ENCODE measurements at places on chromosomes 5 and 9.

- DNase-seq: no peak
Measured at GRCh38 chr9:92726971-92727715, 37.5 kb downstream of the BICD2 start.

DNA sequence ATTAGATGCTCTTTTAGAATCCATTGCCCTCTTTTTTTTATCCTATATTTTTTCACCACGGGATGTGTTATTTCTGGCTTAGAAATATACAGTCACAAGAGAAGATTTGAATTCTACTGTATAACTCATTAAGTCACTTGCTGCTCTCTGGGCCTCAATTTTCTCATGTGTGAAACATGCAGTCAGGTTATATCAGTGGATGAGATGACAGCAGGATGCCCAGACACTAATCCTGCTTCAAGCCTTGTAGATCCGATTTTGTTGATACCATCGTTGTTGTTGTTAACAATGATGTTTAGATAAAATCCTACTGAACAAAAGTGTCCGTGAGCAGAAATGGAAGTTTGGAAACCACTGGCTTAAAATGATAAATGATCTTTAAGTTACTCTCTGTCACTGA lies 421.9 kb upstream of the DMAC1 start:
- DNase-seq: no peak

DNA sequence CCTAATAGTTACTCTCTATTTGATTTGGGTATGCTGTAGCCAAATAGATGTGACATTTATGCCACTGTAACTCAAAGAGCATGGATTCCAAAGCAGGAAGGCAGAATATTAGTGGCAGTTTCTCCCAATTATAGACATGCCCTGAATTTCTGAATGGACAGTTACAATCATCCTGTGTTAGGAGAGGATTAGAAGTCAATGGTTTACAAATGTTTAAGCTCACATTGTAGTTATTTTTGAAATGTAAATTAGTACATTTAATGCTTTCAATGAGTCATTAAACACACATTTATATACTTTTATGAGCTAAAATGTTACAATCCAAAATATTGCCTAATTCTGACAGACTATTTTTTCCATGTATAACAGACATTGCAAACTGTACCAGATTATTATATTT lies 62.3 kb upstream of the CDH18 start:
- no peak for DNase-seq

DNA sequence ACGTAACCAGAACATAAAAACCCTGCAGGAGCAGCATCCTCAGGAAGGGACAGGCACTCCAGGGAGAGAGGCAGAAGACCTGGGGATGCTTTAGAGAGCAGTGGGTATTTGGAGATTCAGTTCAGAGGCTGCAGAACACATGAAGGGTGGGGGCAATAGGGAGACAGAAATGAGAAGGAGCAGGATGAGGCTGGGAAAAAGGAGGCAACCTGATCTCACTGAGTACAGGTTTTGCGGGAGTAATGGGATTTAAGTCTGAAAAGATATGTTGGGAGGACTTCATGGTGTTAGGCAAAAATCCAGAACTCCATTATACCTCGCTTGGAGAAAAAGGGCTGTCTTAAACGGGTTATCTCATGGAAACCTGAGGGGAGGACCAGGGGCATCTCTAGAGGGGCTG lies 41.3 kb upstream of the GARNL3 start:
- no peak for DNase-seq

DNA sequence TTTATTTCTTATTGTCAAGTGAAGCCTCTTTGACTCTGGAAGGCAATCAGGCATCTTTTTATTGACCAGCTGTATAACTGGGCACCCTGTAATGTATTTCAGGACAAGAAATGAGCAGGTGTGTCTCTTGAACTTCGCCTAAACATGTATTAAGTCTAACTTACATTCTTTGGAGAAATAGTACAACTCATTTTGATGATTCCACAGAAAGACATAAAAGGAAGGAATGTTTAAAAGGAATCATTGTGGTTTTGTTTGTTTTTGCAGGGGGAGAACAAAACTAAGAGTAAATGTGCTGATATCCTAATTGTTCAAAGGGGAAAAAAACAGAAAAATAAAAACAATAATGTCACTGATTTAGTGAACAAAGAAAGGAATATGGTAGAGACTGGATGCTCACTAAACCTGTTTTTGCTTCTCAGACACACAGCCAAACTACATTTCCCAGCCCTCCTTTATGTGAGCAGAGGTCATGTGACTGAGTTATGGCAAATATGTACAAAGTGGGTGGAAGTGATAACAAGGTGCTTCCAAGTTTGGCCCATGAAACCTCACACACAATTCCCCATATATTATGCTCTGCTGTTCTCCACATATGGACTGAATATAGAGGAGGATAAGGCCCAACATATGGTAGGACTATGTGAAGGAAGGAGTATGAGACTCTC lies 150.6 kb upstream of the ACOT12 start:
- no peak for DNase-seq

DNA sequence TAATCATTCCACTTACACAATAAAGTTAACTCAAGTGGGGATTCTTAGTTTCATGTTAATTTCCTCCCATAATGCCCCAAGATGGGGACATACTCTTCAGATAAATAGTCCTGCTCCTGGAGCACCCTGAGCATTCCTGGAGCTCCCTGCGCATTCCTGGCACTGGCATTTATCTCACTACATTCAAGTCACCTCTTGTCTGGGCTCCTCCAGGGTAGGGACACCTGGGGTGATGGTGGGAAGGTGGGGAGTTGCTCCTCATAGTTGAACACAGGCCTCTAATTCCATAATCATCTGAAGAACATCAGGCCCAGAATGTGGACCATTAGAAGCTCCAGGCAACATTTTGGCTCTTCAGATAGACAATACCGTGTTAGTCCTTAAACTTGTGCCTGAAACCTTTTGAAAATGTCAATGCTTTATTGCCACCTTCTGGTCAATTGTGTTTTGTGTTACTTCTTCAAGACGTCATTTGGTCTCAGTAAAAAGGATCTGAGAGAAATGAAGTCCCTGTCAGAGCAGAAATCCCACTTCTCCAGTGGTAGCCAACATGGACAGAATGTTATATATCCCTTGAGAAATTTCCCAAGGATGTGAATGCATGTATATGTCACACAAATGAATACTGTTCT lies 14.2 kb upstream of the AGGF1 start:
- DNase-seq: peak; percentile 4

DNA sequence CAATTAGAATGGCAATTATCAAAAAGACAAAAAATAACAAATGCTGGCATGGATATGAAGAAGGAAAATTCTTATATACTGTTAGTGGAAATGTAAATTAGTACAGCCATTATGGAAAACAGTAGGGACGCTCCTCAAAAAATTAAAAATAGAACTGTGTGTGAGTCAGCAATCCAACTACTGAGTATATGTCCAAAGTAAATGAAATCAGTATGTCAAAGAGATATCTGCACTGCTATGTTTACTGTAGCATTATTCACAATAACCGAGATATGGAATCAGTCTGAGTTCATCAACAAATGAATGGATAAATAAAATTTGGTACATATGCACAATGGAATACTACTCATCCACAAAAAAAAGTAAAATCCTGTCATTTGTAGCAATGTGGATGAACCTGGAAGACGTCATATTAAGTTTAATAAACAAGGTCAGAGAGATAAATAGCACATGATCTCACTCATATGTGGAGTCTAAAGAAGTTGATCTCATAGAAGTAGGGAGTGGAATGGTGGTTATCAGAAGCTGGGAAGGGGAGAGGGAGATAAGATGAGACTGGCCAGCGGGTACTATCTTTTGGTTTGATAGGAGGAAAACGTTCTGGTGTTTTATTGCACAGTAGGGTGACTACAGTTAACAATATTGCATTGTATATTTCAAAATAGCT lies 16.6 kb upstream of the SHC3 start:
- no peak for DNase-seq

DNA sequence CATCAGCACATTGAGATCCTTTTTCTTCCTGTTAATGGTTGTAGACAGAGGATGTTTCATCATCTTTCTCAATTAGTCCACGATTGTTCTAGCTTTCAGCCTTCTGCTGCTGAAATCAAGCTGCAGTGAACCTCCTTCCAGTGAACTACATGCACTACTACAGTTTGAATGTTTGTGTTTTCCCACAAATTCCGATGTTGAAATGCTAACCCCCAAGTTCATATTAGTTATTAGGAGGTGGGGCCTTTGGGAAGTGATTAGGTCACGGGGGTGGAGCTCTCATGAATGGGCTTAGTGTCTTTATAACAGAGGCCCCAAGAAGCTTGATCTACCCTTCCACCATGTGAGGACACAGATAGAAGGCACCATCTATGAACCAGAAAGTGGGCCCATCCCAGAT lies 32.9 kb downstream of the NSG2 start:
- no peak for DNase-seq

GRCh38 chr9:93114169-93114983 lies 18.4 kb downstream of the CARD19 start:
- no peak for DNase-seq

DNA sequence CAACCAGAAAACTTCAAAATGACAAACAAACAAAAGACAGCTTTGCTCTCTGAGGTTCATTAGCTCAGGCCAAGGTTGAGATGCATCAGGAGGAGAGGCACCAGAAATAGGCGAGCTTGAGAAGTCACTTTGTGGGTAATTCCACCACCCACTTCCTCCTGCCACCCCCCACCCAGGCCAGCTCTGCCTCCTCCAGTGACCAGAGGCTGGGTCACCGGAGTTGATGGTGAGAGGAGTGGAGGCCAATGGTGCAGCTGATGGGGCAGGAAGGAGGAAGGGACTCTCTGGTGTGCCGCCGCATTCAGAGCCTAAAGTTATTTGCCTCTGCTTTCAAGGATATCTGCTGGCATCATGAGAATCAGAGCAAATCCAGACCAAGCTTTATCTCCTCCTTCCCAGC lies 73.8 kb upstream of the ASTN2 start:
- no peak for DNase-seq

- no peak for DNase-seq
Measured at GRCh38 chr9:131239161-131239975, 36.9 kb downstream of the FAM78A start.

GRCh38 chr9:104810421-104811339 lies 46.8 kb downstream of the NIPSNAP3B start:
- DNase-seq: no peak

DNA sequence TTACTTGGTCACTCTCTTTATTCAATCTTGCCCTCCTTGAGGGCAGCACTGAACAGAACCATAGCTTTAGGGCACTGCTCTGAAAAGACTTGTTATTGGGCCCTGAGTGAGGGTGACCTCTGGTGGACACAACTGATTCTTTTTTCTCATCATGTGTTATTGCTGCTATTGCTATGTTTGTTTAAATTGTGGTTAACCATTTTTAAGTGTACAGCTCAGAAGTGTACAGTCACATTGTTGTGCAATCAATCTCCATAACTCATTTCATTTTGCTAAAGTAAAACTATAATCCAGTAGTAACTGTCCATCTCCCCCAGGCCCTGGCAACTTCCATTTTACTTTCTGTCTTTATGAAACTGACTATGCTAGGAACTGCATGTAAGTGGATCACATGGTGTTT lies 351.1 kb upstream of the RIOK2 start:
- peak; percentile 77 for DNase-seq

GRCh38 chr9:113446323-113446740 lies 17.2 kb upstream of the RGS3 start:
- no peak for DNase-seq

- DNase-seq: no peak
Measured at GRCh38 chr5:101561018-101561417, 657.9 kb upstream of the ST8SIA4 start.

DNA sequence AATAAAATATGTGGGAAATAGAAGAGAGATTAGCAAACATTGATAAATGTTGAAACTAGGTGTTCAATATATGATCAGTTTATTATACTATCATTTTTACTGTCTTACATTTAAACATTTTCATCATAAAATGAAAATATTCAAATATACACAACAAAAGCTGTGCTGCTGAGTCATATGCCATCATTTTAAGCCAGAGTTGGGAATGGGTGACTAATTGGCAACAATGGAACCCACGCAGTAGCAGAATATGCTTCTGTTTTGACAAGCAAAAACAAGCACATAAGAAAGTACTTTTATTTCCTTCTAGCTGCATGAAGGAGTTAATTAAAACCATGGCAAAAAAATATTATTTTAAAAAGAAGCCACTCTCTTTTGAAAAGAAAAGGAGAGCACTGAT lies 340.0 kb upstream of the EDIL3 start:
- DNase-seq: peak; percentile 29

DNA sequence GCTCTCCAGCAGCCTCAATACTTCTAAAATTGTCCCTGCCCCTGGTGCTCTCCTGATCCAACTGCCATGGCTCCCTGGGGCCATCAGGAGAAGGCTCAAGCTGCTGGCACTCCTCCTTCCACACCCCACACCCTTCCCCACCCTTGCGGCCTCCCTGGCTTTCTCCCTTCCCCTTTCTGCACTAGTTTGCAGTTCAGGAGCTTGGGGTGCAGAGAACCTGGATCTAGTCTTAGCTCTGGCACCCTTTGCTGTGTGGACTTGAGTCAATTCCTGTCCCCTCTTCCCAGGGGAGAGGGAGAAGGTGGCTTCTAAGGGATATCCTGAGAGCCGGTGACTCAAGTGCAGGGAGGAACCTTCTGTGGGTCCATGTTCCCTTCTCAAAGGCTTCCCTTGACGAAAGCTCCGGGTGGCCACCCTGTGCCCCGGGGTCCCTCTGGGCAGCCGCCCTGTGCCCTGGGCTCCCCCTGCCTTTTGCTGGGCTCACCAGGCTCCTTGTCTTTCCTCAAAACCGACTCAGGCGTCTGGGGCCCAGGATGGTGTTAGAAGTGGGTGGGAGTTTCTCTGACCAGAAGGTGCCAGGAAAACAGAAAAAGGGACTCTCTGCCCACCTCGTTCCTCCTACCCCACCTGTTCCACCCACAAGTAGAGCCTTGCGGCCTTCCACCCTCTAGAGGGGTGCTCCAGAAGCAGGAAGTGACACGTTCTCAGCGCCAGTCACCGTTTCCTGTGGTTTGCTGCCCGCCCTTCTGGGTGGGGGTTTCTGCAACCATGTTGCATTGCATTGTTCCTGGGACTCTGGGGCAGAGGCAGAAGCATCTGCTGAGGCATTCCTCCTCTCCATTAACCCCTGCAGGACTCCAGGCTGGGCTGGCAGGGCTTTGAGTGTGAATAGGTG lies 15.0 kb downstream of the GLIPR2 start:
- no peak for DNase-seq

DNA sequence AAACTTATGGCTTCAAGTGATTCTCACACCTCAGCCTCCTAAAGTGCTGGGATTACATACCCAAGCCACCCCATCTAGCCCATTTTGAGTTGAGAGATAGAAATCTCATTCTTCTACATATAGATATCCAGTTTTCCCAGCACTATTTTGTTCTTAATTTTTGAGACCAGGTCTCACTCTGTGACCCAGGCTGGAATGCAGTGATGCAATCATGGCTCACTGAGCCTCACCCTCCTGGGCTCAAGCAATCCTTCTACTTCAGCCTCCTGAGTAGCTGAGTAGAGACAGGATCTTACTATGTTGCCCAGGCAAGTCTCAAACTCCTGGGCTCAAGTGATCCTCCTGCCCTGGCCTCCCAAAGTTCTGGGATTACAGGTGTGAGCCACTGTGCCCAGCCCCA lies 60.9 kb upstream of the CTNNA1 start:
- DNase-seq: no peak

DNA sequence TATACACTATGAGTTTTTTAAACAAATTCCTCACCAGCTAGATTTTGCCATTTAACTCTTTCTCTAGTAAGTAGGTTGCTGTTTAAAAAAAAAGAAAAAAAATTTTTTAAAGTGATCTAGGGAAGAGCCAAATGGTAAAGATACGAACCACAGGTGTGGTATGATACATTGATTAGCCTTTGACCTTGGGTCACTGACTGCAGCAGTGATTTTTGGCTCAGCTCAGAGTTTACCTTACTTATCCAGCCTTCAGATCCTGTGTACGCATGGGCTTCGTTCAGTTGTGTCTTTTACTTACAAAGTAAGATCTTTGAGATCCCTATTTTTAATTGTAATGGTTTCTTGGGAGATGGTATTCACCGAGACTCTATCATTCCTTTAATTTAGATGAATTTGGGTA lies 12.4 kb upstream of the GNG10 start:
- DNase-seq: no peak

Data from AG04449 (cell line).